ENCODE measurements at places on chromosomes 2 and 18.

DNA sequence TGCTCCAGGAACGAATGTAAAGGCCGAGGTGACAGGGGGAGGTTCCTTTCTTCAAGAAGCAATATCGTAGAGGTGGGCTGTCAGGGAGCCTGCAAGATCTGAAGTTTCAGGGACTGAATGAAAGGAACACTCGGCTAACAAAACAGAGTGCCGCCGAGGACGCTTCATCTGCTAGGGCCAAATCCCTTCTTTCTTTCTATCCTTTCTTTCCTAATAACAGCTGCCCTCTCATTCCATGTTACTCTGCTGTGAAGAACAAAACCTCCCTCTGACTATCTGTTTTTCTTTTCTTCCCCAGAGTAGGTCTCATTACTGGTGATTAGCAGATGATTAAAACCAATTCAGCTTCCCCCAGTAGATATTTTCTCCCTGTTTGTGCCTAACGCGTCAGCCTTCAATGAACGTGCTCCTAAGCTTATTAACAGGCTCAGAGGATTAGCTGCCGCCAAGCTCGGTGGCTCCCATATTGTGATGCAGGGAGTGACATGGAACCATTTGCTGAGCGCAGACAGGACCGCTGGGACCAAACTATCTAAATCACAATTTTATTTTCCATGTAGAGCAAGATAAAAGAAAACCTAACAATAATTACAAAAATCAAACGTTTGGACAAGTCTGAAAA is 414.6 kb downstream of the TMEM182 start:
- no peak for DNase-seq

- DNase-seq, result no peak
Measured at GRCh38 chr2:28350791-28351285, 41.8 kb upstream of the FOSL2 start.

GRCh38 chr2:14451312-14451711 is 181.2 kb upstream of the LRATD1 start:
- DNase-seq, result no peak

GRCh38 chr18:49258938-49259337 is 201.5 kb downstream of the DYM start:
- DNase-seq, result no peak

DNA sequence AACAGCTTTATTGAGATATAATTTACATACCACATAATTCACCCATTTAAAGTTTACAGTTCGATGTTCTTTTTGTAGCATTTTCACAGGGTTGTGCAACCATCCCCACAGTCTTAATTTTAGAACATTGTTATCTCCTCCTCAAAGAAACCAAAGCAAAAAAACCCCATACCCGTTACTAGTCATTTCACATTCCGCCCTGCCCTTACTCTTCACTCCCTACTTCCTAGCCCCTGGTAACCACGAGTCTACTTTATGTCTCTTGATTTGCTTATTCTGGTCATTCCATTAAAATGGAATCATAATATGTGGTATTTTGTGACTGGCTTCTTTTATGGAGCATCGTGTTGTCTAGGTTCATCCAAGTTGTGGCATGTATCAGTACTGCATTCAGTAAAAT is 137.7 kb downstream of the TANC1 start:
- DNase-seq, result no peak

- DNase-seq, result no peak
Measured at GRCh38 chr18:62777814-62778213, 62.5 kb downstream of the PHLPP1 start.
